Fibroblast of the aortic adventitia (primary cell): ENCODE measurements at places on chromosomes 5 and 9. TPM values are rescaled to one million over a fixed set of nuclear protein-coding genes. Genes with fewer than 3 reads are reported as not detected.

The LHX2 gene
- not detected in 2 replicates for total RNA-seq

The ADGRD2 gene
- not detected in 2 replicates for total RNA-seq

The PDE6A gene
- not detected in 2 replicates for total RNA-seq

The SLC22A4 gene
- 3.4 and 5.7 TPM in 2 replicates for total RNA-seq
